Hippocampal formation (tissue), 2 donors: ENCODE measurements at places on chromosomes 6 and 20.

DNA sequence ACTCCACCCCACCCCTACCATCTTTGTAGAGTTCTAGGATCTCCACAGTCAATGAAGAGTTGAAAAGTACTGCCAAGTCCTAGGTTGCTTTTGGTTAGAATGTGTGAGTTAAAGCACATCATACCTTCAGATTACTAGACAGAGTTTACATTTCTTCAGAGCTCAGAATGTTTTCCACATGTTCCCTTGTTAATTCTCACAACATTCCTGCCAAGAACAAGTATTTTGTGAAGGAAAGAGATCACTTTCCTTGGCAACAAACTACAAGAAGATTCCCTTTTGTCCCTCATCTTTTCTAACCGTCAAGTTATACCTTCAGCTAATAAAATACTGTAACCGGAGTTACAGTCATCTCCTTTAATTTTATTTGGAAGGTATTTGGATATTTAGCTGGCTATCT, 266.8 kb downstream of the ZFAND3 start:
- DNase-seq: no peak

DNA sequence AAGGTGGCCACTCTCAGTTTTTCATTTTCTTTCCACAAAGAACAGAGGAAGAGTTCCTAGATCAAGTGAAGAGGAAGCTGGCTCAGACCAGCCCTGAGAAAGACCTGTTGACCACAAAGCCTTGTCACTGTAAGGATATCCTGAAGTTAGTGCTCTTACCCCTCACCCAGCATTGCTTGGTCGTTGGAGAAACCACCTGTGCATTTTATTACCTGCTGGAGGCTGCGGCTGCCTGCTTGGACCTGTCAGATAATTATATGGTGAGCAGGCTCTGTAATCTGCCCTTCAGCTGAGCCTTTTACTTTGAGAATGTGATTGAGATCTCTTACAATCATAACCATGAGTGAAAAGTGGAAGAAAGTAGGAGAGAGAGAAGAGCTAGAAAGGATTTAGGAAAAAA, 21.9 kb downstream of the TREML1 start:
- no peak for DNase-seq

GRCh38 chr6:71489736-71490135, 201.1 kb downstream of the OGFRL1 start:
- no peak for DNase-seq

- DNase-seq: peak; percentile 9
Observed at GRCh38 chr6:149499066-149499465, 14.3 kb upstream of the ZC3H12D start.

DNA sequence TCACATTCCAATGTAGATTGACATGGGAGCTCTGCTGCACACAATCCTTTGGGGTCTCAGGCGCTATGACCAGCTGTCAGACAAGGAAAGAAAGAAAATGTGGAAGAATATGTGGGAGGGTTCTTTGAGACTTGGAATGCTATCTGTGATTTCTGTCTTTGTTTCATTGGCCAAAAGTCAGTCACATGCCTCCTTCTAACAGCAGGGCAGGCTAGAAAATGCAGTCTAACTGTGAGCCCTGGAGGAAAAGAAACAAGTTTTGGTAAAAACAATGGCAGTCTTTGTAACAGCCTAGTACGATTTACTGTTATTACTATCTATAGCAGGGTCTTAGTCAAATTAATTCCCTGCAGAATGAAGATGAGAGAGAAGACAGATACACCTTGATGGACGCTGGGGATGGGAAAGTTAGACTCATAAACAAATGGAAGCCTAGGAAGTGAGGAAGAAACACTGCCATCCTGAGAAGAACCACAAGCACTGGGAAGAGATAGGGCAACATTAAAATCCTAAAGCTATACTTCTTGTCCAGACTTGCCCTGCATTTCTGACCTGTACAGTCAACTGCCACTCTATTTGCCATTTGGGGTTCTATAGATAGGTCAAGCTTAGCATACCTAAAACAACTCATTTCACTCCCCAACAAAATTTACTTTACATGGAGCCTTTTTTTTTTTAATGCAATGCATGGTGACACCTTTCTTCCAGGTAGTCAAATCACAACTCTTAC, 833.0 kb downstream of the KIF16B start:
- no peak for DNase-seq

GRCh38 chr20:39248171-39248861, 286.2 kb downstream of the DHX35 start:
- DNase-seq: no peak

- DNase-seq: no peak
Observed at GRCh38 chr20:48465271-48465670, 362.5 kb downstream of the PREX1 start.

DNA sequence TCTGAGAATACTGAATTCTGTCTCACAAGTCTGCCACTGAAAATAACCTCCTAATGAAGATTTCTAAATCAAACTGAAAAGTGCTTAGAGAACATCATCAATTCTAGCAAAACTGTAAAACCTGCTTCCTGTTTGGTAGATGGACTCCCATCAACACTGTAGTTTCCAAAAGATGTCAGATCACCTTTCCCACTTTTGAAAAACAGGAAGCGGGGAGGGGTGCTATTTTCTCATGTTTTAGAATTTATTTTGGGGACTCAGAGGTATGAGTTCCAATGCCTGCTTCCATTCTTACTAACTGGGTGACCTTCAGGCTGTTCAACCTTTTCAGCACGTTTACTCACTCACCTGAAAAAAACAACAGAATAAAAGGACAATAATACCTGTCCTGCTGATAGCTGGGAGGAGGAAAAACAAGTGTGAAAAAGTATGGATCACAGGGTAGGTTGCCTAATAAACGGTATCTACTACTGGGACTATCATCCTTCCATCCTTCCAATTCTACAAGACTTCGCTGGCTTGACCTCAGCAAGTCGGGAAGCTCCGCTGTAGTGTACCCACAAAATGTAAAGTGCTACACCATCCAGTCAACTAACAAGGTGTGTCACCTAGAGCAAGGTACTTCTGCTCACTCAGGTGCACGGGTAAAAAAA, 1.1 kb downstream of the ATP5F1E start:
- no peak for DNase-seq

- no peak for DNase-seq
Observed at GRCh38 chr6:42411406-42411805, 40.3 kb downstream of the TRERF1 start.

GRCh38 chr6:9292975-9293374, 857.6 kb upstream of the SLC35B3 start:
- DNase-seq: no peak

- no peak for DNase-seq
Observed at GRCh38 chr6:37454420-37455140, 21.6 kb downstream of the CMTR1 start.

DNA sequence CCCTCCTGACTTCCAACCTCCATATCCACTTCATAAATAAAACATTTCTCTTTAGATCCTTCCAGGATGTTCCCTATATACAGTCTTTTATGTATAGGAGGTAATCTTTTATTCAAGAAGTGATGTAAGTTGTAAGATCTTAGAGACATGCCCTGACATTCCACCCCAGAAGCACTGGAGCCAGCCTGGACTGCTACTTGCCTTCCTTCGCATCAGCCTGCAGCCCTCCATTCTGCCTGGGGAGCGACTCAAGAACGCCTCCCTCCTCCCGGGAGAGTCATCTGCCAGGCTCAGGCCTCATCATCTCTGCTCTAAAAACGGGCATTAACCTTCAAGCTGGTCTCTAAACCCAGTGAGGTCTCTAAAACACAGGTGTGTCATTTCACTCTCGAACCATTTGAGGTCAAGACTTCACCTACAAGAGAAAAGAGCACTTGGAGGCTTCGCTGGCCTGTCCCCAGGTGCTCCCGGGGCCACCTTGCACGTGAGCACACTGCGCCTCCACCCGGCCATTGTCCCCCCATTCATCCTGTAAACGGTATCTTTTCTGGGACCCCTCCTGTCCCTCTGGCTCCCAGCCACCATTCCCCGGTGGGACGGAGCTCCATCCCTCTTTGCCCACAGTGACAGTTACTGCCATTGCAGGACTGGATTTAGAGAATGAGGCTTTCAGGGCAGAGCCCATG, 107.5 kb upstream of the PDE10A start:
- DNase-seq: no peak

GRCh38 chr6:129719692-129720091, 9.7 kb upstream of the ARHGAP18 start:
- DNase-seq: no peak

GRCh38 chr20:16107172-16107870, 465.9 kb downstream of the KIF16B start:
- DNase-seq: no peak

- DNase-seq: peak; percentile 89
Observed at GRCh38 chr6:31821301-31822035, 6.1 kb upstream of the HSPA1B start.

DNA sequence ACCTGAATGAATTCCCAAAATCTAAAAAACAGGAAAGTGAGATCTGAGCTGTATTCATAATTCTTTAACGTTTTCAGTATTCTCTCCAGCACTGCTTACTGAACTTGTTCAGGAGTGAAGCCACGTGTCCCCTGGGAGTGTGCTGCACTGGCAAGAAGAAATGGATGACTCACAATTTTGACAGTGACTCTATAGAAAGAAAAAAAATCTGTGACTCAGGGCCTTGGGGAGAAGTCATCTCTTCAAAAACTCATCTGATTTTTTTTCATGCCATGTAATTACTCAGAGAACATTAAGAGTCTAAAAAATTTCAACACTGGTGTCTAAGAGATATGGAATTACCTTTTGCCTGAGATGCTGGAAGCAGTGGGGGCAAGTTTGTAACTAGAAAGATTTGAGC, 39.7 kb downstream of the ANKEF1 start:
- no peak for DNase-seq

DNA sequence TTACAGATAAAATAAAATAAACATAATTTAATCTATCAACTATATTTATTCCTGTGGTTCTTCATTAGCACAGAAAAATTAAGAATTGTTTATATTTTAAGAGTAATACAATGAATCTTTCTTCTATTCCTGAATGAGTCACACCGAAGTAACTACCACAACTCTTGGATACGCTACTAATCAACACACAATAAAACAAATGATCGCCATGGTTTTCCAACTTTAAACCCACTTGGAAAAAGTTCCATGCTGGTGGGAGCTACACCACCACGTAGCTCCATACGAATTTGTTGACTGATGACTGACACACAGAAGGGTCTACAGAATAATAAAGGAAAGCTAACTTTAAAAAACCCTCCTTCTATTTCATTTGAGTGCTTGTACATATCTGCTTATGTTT, 135.8 kb upstream of the NEDD9 start:
- no peak for DNase-seq

- DNase-seq: no peak
Observed at GRCh38 chr6:33991610-33992009, 154.3 kb downstream of the GRM4 start.

GRCh38 chr6:150739711-150740349, 125.7 kb upstream of the MTHFD1L start:
- peak; percentile 29 for DNase-seq

- no peak for DNase-seq
Observed at GRCh38 chr6:29011276-29011734, 6.2 kb upstream of the ZNF311 start.

DNA sequence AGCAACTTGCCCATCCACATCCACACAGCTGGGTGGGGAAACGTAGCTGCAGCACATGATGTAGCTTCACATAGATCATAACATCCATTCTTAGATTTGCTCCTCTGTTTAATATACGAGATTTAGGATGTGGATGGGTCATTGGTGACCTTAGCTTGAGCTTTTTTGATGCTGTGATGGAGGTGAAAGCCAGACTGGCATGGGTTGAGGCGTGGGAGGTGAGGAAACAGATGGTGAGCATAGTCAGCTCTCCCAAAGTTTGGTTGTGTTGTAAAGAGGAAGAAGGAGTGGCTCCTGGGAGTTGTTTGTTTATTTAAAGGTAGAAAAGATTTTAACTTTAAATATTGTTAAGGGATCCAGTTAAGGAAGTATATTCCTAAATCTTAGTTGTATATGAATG, 5.3 kb downstream of the ARFGEF2 start:
- DNase-seq: no peak

DNA sequence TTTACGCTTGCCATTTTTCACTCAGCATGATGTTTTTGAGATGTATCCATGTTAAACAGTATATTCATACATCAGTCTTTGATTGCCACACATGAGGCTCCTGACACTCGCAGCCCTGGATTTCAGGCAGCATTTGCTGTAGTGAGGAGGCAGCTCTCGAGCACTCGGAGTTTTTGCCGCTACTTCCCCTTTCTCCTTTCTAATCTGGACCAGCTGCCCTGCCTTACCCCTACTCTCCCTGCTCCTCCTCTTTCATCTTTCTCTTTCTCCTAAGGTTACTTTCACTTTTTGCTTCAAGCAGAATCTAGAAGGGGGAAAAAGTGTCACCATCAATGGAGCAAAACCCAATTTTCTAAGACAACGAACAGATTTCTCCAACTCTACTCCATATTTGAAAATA, 5.9 kb upstream of the CST3 start:
- DNase-seq: no peak

DNA sequence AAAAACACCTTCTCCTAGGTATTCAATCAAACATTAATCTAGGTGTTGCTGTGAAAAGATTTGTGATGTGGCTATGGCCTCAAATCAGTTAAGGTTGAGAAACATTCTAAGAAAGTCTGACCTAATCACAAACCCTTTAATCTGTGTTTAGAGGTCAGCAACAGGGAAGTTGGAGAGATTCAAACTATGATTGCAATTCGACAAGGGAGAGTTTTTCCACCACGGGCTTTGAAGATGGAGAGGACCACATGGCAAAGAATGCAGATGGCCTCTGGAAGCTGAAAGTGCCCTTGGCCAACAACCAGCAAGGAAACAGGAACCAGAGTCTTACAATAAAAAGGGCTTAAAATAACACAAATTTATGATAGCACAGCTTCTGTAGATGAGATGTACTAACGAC, 29.6 kb upstream of the LGSN start:
- peak; percentile 12 for DNase-seq

- no peak for DNase-seq
Observed at GRCh38 chr6:168584671-168585070, 143.7 kb downstream of the SMOC2 start.

DNA sequence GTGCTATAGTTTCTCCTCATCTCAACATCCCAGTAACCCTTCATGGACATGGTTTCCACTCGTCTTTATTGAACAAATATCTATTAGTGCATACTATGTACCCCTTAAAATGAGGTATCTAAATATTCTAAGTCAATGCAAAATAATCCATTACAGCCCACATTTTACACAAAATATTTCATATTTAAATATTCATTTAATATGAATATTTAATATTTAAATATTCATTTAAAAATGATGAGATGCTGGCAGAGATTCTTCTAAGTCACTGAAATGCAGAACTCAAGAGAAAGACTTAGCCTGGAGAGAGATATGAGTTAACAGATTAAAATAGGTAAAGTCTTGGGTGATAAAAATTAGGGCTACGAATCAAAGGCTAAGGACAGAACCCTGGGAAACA, 17.9 kb downstream of the EPB41L2 start:
- no peak for DNase-seq

DNA sequence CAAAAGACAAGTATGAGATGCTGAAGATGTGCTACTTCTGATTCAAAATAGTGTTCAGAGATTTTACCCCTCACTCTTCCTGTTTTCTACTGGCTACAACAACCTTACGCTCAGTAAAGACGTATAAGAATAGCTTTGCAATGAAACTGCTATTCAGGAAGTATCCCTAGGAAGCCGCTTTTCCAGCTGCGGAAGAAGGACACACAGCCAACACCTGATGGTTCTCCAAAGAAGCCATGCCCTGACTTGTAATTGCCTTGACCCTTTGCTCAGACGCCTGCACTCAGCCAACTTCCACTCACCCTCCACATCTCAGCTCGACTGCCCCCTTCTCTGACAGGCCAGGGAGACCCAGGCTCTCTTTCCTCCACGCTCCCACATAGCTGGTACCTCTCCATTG, 111.6 kb downstream of the DTNBP1 start:
- no peak for DNase-seq

GRCh38 chr6:13466304-13467215, 20.8 kb downstream of the GFOD1 start:
- DNase-seq: no peak
